ENCODE measurements at places on chromosomes 5 and 9.

DNA sequence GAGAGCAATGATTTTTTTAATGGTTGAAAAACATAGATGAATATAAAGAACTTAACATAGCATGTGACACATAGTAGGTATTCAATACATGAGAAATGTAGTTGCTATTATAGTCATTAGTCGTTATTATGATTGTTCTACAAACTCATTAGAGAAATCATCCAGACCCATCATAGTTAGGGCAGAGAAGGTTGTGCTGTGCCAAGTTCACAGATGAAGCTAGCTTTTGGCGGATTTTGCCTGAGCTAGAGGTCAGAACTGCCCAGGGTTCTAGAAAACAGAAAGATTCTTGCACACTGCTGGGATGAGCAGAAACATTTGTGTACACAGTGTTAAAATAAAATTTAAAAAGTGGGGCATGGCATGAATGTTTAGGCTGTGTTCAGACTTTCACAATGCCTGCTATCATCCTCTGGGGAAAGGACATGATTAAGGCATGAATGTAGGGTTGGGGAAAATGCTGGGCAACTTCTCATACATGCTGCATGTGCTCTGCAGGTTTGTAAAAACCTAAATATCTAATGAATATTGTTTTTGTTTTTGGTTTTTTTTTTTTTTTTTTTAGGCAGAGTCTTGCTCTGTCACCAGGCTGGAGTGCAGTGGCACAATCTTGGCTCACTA, 33.3 kb upstream of the RAD23B start:
- DNase-seq: no peak

DNA sequence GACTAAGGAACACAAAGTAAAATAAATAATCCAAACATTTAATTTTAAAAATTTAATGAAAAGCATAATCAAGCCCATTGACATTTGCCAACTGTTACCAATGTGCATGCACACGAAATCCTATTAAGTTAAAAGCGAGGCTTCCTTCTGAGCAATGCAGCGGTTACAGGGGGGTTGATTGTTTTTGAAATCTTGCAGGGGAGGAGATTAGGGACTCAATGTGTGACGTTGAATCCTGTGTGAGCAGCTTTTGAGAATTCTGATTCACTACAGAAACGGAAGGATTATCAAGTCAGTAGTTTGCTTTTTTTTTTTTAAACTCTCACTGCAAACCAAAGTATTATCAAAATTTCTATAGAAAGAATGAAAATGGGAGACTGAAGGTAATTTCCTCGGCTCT, 109.5 kb downstream of the PRKACG start:
- no peak for DNase-seq

- no peak for DNase-seq
Observed at GRCh38 chr5:157351802-157352092, 85.8 kb downstream of the CYFIP2 start.

DNA sequence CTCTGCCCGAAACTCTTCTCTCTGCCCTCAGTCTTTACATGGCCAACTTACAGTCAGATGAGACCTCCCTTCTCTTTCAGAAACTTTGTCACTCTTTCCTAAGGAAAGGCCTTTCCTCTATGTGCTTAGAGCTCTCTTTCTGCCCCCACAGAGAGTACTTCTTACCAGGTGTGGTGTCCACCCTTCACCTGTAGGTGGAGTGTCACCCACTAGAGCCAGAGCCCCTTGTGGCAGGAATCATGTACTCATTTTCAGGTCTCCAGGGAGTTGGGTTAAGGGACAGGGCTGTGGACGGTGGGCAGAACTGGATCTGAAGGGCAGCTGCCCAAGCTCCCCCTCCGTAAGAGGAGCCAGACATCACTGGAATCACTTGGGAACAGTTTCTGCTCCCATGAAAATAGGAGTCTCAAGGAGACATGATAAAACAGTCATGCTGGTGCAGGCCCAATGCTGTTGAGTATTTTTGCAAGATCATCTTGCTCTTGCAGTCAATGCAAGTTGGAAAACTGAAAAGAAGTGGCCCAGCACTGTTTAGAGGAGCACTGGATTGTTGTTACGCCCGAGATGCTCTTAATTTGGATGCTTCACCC, 436.7 kb downstream of the ZSWIM6 start:
- DNase-seq: peak; percentile 17

DNA sequence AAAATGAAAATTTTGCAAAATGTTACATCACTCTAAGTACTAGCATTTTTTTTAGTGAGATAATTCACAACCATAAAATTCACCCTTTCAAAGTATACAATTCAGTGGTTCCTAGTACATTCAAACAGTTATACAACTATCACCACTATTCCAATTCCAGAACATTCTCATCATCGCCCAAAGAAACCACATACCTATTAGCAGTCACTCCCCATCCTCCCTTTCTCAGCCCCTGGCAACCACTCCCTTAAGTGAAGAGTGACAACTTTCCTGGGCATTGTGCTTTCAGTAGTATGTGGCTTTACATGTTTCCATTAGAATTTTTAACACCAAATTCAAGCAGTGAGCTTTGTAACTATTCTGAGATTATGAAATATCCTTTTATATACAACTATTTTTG, 81.4 kb downstream of the RASEF start:
- DNase-seq: no peak

DNA sequence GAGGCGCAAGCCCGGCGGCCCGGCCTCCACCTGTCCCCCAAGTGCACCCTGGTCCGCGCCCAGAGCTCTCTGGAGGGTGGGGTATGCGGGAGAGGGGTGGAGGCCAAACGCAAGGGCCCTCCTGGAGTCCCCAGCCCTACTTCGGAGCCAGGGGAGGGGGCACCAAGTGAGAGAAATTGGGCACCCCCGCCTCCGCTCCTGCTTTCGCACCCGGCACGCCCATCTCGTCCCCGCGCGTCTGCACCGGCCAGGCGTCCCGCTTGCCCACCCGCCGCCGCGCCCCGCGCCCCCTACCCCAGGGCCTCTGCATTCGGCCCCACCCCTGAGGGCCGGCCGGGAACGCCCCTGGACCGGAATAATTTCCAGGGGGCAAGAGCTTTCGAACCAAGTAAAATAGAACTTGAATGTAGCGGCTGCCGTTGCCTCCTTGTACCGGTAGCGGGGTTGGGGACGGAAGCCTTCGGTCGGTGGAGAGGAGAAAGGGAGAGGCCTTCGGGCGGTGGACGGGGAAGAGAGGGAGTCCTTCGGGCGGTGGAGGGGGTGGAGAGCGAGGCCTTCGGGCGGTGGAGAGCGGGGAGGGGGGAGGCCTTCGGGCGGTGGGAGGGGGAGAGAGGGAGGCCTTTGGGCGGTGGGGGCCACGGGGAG, 694 bp upstream of the PHPT1 start:
- no peak for DNase-seq

GRCh38 chr5:155929112-155929511, 397.9 kb upstream of the SGCD start:
- no peak for DNase-seq

DNA sequence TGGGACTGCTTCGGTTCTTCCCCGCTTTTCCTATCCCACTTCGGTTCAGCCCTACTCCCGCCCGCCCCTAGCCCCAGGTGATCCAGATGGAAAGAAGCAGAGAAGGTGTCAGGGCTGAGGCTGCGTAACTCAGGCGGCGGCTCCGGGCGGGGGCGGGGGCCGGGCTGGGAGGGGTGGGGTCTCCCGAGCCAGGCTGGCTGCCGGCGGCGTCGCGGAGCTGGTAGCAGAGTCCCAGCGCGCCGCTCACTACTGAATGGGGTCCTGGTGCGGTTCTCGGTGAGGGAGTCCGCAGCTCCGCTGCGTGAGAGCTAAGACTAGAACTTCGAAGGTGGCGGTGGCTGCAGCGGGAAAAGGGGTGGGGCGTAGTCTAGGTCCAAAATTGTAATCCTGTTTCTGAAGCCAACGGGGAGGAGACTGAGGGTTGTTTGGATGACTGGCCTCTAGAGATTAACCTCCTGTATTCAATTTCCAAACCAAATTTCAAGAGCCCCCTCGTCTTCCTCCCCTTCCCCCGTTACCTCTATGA, 1.4 kb downstream of the PRR16 start:
- no peak for DNase-seq

GRCh38 chr5:32785611-32786254, 74.6 kb downstream of the NPR3 start:
- no peak for DNase-seq

DNA sequence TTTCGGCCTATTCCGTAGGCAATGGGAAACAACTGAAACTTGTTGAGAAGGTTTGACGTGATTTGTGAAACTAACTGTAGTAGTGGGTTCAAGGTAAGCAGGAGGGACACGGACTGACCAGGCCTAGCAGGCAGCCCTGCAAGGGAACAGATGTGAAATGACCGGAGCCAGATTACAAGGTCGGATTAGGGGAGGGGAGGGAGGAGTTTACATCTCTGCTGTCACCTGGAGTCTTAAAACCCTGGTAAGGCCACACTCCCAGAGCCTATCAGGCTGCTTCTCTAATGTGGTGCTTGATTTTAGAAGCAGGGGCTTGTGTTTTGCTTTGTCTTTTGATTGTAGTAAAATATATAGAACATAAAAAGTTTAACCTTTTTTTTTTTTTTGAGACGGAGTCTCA, 3.5 kb upstream of the SPTAN1 start:
- no peak for DNase-seq

DNA sequence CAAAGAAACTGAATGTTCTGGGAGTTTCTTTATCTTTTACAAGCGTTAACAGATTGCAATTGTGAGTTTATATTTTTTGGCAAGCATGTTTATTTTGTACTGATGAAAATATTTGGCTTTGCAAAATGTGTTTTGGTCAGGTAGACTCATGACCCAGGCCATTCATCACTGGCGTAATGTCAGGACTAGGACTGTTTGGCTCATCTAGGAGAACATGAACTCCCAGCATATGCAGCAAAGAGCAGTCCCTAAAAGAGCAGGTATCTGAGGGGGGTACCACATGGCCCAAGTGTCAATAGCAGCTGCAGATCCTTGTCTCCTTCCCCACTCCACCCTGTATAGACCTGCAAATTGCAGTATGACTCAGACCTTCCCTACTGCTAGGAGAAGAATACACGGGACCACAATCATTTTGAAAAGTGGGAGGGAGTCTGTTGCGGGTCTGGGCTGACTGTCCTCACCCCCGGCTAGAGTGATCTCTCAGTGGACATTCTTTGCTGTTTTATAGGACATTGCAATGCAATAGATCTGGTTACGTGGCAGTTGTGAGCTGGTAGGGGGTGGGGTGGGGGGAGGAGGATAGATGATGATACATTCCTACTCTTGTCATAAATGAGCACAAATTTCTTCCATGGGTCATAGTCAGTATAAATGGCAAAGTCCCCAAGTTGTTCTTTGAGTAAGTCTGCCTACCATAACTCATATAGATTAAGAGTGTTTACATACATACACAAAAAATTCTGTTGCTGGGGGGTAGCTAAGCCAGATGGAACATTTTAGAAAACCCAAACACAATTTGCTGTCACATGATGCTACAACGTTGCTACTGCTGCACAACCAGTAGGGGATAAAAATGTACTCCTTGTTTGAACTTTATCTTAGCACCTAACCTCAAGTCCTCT, 20.8 kb upstream of the SNCAIP start:
- DNase-seq: no peak

- no peak for DNase-seq
Observed at GRCh38 chr5:157867751-157868387, 8.9 kb upstream of the CLINT1 start.

DNA sequence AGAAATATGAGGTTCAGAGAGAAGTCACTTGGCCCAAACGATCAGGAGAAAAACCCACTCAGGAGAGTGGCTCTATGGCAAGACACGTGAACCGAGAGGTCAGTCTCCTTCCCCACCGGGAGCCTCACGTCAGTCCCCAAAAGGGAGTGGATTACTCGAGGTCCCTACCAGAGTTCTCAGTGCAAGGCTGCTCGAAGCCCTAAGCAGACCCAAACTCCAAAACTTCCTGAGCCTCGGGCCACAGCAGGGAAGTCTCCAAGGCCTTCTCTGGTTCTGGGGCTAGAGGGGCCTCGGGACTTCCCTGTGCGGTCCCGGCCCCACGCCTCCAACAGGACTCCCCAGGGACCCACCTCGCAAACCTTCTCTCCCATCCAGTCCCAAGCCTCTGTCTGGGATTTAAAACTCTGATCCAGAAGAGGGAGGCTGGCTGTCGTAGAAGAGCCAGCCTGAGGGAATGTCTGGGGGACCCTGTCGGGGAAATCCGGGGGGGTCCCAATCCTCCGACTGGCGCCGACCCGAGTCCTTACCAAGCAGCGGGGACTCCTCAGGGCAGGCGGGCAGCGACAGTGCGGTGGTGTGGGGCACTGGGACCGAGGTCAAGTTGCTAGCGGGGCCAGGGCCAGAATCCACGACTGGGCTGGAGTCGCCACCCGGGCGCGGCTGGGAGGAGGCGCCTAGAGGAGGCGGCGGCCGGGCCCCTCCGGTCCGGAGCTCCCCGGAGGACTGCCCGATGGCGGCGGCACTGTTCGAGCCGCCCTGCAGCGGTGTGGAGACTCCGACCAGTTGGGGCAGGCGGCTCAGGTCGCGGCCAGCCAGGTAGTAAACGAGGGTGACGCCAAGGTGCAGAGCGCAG, 679 bp downstream of the B4GALT1 start:
- no peak for DNase-seq

DNA sequence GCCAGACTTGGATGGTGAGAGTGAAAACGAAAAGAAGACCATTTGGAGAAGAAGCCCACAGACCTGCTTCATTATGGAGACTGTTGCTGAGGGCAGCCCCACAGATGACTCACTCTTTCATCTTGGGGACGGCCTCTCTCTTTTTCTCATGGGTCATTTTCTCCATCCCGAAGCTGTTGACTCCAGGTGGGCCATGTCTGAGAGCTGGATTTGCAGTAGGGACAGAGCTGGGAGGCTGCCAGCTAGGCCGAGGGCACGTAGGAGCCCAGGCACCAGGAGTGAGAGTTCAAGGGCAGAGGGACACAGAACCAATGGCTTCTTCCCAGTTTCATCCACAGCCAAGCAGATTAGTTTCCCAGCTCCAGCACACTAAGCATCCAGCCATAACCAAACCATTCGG, 92.4 kb downstream of the S1PR3 start:
- DNase-seq: no peak

- DNase-seq: no peak
Observed at GRCh38 chr9:99433555-99433954, 211.5 kb downstream of the SEC61B start.

DNA sequence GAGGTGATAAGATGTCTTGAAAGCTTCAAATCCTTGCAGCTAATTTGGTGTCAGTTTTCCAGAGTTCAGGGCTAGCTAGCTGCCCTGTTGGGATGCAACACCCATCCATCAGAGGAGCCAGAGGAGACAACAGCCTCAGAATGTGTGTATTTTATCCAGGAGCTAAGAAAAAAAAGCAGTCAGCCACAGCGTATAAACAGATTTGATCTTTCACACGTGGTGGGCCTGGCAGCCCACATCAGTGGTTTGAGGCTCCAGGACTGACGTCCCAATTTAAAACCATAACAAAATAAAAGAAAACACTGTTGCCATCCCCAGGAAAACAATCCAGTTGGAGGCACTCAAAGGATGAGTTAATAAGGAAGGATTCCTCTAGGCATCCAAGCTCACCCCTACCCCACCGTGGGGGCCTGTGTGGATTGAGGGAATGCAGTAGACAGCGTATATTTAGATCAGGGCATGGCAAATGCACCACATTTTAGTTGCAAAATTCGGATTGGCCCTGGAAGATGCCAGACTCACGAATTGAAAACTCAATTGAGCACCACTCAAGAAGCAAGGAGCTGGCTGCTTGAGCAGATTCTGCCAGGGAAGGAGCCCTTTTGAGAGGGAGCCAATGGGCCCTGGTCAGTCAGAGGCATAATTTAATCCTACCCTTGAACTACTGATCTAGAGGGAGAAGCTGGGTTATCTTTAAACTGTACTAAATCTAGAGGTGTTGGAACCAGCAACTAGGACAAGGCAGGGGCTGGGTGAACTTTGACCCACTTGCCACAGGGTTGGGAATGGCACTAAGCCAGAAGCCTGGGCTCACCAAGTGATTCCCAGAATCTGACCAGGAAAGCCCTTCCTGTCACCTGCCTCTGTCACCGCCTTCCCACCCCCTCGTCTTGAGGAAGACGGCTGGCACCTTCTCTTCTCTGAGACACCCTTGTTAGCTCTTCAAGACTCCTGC, 17.5 kb downstream of the ADRA1B start:
- DNase-seq: no peak
